ENCODE measurements at places on chromosomes 2 and 18.

DNA sequence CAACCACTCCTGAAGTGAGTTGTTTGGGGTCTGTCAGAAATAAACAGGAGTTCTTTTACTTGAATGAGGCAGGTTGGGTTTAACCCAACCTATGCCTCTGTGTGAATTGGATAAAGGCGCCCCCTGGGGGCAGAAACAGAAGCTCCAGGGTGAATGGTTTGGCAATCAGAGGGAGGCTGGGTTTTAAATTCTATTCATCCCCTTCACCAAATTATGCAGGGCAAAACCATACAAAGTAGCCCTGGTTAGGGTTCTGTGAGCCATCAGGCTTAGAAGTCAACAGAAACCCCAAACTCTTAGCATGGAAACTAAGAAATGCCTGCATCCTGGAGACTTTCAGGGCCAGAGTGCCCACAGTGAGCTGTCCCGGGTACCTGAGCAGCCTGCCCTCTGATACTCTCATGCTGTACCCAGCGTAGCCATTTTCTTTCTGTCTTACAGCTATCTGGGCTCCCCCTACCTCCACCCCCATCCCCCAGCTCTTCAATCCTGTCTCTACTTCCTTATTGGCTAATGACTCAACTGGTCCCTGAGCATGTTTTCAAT, 241.5 kb downstream of the ICOS start:
- DNase-seq = peak; percentile 38

GRCh38 chr2:181575024-181575649, 81.8 kb downstream of the CERKL start:
- DNase-seq = no peak

DNA sequence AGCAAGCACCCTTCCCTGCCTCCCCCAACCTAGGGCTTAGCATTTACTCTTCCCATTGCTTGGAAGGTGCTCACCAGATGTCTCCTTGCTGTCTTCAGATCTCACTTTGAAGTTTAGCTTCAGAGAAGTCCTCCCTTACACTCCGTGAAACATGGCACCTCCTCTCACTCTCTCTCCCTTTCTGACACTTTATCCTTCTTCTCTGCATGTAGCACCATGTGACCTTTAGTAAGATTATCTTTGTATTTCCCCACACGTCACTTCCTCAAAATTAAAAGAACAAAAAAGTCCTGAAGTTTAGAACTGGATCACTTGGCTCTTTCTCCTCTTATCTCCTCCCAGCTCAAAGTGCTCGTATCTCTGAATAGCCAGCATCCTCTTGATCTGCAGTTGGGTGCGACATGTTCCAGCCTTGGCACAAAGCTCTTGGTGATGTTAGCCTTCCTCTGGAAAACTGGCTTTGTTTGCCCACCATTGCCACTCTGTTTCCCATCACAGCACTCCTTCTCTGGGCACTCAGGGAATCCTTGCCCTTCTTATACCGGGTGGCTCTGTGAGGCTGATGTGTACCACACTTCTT, 40.6 kb upstream of the EPAS1 start:
- DNase-seq = no peak

GRCh38 chr2:101958061-101958460, 33.7 kb upstream of the IL1R2 start:
- no peak for DNase-seq

DNA sequence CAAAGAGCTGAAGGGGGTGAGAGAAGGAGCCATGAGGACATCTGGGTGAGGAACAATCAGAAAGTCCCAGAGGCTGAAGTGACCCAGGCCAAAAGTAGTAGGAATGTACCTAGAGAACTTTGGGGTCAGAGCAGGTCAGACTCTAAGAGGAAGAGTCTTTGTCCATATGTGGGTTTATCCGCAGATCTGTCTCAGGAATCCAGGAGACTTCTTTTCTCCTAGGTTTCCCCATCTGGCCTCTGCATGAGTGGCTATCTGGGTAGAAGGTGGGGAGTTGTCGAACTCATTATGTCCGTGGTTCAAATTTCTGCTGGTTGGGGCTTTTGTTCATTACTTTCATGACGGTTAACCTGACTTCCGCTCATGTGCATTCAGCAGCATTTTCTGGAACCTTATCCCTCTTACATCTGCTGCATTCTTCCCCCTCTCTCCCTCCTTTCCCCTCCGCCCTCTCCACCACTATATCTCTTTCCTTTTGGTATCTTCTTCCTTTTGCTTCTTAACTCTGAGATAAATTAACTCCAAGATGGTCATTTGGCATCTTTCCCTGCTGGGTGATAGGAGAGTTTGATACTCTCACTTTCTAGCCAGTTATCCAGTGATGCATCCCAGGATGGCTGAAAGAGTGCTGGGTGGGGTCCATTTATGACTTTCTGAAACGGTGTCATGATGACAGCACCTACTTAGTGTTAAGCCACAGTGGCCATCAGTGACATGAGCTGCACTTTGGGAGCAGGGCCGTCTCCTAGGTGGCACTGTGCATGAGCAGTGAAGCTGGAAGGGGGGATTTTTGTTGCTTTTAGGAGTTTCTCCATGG, 2.1 kb downstream of the LIPG start:
- no peak for DNase-seq

GRCh38 chr2:147782141-147782930, 62.5 kb upstream of the ACVR2A start:
- DNase-seq = no peak

DNA sequence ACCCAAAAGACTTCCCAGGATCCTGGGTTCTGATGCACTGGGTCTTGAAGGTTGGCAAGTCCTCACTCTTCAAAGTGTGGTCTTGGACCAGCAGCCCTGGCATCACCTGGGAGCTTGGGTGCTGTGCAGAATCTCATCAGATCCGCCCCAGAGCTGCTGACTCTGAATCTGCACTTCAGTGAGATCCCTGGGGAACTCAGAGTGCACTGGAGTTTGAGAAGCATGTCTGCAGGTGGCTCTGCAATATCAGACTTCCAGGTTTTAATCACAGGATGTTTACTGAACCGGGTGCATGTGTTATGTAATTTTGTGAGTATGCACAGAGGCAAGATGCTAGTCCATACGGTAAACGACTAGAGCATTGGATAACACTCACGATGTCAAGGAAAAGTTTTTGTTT, 58.0 kb upstream of the BOD1L2 start:
- no peak for DNase-seq

GRCh38 chr2:188303363-188304031, 11.8 kb downstream of the GULP1 start:
- no peak for DNase-seq

DNA sequence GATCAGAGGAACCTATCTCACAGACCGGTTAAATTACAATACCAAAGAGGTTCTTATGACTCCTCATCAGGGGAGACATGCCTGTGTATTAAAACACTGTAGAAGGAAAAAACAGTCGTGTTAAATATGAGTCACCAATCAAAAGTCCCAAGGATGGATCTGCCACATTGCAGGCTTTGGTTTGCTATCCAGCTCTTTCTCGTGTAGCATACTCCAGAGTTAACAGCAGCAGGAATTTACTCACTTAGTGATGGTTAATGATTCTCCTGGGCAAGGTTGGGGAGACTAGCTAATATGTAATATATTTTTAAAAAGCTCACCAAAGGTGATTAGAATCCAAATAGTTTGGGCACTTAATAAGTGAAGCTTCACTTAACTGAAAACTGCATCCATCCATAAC, 109.7 kb downstream of the MBD5 start:
- DNase-seq = no peak

DNA sequence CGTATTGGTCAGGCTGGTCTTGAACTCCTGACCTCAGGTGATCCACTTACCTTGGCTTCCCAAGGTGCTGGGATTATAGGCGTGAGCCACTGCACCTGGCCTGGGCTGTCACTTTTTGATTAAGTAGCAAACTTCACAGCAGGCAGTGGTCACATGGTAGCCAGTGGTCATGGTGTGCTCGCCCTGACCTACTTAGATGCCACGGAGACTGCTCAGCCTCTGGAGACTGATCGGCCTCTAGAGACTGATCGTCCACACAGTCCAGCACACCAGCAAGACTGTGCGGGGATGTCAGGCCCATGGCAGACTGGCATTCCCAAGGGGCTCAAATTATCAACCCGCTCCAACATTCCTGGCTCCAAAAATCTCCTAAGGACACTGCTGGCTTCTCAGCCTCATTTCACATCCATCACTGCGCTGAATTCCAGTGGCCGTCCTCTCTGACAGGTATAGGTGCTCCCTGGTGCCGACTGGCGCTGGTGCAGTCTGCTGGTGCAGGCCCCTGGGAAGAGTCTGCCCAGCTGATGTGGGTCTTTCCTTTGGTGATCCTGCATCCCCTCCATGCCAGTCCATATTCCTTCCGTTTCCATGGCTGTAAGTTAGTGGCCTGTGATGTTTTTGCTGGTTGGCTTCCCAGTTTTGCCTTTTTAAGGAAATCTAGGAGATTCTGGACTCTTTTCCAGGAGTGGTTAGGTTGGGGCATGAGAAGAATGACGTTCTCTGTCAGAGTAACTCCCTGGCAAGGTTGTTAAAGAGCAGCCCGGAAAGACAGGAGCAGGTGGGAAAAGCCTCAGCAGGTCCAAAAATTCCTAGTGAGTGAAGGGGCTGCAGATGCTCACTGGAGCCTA, 374.5 kb upstream of the HS6ST1 start:
- no peak for DNase-seq

- no peak for DNase-seq
Measured at GRCh38 chr2:99660616-99661406, 171.0 kb upstream of the REV1 start.

Measured in stimulated activated CD8-positive, alpha-beta memory T cell treated with anti-CD3 and anti-CD28 coated beads, Interleukin-15, amount 100 ng/mL, for 1 hour (primary cell).